ENCODE measurements at places on chromosomes 6 and 20.

DNA sequence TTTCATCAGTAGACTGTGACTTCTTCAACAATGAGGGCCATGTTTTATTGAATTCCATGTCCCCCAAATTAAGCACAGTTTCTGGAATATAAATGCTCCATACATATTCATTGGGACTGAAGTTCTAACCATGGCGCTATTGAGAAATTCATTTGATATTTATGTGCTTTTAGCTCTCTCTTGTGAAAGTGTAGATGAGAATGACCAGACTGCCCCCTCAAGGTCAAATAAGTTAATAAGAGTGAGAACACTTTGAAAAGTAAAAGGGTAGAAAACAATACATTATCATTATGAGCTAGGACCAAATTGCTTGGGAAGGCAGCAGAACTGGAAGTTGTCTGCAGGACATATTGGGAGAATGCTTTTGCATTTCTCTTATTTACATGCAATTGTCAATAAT, 597.9 kb downstream of the EPM2A start:
- no peak for DNase-seq

DNA sequence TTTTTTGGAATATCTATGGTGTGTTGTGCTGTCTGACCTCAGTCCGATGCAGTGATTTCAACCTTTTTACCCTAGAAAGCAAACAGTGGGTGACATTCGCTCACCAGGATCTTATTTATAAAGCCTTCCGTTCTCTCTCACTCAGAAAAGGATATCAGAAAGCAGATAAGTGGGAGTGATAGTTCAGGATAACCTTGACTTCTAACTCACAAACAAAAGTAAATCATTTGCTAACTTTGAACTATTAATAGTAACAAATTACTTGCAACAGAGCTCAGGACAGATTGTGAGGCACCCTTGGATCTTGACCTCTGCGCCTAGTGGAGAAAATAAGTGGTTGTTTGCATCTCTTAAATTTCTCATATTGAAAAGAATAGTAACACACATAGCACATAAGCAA, 637.1 kb upstream of the CITED2 start:
- DNase-seq, result no peak

DNA sequence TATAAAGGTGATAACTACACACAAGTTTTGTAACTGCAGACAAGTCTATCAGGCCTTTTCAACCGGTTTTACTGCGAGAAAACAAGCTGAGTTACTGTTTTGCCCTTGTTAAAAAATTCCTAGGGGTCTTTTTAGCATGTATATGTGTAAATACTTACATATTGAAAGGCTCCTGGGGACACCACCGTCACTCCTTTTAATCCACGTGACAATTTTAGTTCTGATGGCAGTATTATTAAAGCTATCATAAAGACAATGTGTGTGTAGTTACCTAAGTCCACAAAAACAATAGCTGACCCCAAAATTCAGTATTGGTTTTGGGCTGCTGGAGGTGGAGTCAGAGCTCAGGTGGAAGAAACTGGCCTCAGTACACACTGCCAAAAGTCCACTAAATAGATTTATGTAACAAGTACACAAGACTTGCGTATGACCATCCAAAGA, 41.3 kb upstream of the HFE start:
- no peak for DNase-seq

DNA sequence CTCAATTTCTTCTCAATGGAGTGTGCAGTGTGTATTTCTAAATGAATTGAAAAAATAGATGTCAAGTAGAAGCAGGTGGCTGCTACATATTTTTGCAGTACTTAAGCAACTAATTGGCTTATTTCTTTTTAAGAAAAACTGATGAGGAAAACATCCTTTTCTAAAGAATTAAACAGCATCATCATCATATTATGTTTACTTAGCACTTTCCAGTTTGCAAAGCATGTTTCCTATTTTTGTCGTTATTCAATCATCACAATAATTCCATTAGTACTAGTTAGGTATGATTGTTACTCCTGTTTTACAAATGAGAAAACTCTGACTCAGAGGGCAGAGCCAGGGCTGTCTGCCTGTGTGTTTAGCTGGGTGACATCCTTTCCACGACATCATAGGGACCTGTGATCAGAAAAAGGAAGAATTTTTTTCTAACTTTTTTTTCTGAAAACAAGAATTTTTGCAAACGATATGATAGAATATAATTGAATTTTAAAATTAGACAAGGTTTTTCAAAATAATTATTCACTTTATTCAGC, 22.7 kb upstream of the BMP6 start:
- DNase-seq, result no peak

DNA sequence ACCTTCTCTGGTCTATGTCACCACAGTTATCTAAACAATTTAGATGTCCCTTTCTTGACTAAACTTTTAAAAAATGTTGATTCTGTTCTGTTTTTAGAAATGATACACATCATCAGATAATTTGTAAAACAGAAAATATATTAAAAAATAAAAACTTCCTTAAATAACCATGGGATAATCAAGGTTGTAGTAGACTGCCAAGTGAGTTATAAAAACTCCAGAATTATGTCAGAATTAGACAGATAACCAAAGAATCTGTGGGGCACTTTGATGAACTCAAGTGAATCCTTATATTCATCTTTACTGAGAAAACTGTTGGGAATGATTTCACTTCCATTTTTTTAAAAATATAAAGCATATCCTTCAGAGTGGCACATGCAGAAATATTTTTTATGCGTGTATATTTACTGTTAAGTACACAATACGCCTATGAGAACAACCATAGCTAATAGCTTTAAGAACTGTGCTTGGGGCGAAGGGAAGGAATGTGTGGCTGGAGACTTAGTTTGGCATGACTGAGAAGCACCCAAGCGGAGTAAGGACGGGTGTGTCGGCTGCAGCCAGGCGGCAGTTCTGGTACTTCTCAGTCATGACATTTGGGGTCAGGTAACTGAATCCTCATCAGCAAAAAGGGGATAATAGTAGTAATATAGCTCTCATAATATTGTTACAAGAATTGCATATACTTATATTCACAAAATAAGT, 604.7 kb upstream of the CITED2 start:
- no peak for DNase-seq

- no peak for DNase-seq
Measured at GRCh38 chr6:46642928-46643751, 9.5 kb downstream of the CYP39A1 start.

DNA sequence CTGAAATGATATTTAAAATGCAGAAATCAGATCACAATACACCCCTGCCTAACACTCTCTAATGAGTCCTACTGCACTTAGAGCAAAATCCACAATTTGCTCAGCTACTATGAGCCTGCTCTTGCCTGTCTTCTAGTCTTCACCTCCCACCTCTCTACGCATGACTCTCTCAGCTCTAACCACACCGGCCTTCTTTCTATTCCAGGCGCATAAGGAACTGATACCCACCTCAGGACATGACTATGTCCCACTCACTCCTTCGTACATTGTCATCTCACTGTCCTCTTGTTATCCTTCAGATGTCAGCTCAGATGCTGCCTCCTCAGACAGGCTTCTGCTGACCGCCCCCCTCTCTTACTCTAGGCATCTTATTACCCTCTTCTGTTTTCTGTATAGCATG, 201.0 kb upstream of the FLRT3 start:
- no peak for DNase-seq

- DNase-seq, result no peak
Measured at GRCh38 chr6:16292432-16292831, 54.0 kb downstream of the GMPR start.

- DNase-seq, result no peak
Measured at GRCh38 chr6:166617359-166617758, 9.7 kb downstream of the RPS6KA2 start.

GRCh38 chr6:4670824-4671409, 105.3 kb upstream of the CDYL start:
- no peak for DNase-seq

DNA sequence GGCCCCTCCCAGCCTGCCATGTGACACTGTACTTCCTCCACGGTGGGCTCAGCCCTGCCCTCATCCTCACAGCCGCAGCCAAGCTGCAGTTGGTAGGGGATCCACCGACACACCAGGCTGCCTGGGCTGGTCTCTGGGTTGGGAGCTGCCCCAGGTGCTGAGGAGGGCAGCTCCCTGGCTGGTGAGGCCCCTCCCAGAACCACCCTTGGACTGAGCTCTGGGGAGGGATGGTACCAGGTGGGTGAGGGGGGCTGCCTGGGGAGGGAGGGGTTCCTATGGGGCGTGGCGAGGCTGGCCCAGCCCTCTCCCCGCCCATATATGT, 185 bp upstream of the TNFRSF6B start:
- DNase-seq, result no peak

DNA sequence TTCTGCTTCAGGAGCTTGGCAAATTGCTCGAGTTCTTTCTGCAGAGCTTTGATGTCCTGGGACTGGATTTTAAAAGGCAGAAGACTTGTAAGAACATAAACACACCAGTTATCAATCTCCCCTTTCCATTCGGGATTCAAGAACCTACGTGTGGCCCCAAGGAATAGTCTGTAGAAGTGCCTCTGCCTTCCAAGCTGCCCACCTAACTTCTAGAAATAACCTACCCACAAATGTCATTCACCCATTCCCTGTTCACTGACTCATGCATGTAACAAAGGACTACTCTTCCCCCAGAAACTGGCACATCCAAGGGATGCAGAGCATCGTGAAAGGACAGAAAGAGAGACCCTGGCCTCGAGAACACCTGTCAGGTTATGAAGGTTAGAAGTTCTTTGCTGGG, 4.5 kb downstream of the POU5F1 start:
- DNase-seq, result no peak

- no peak for DNase-seq
Measured at GRCh38 chr6:84460491-84460890, 233.0 kb upstream of the CEP162 start.

GRCh38 chr20:23151885-23152284, 65.8 kb upstream of the CD93 start:
- DNase-seq, result no peak

DNA sequence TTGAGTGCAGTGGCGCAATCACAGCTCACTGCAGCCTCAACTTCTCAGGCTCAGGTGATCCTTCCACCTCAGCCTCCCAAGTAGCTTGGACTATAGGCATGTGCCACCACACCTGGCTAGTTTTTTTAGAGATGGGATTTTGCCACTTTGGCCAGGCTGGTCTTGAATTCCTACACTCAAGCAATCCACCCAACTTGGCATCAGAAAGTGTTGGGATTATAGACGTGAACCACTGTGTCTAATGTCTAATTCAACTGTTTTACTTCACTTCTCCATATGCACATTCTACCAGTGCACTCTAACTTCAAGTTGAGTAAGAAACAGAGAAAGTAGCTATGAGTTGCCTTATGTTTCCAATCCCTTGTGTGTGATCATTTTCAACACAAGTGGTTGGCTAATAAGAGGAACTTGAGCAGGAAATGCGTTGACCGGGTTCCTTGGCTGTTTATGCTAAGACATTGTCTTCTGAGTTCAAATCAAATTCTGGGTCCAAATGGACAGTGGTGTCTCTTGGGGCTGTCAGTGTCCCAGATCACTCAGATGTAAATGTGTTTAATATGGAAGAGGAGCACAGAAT, 23.9 kb downstream of the ZNF337 start:
- no peak for DNase-seq

- DNase-seq, result no peak
Measured at GRCh38 chr20:60214901-60215815, 256.9 kb downstream of the CDH26 start.

- no peak for DNase-seq
Measured at GRCh38 chr20:60050193-60050947, 92.1 kb downstream of the CDH26 start.

- DNase-seq, result peak; percentile 28
Measured at GRCh38 chr20:57560554-57561355, at the start of gene PCK1. TSS of gene PCK1 (plus strand) at chr20:57561110. CDS start at chr20:57561412, 302 bp downstream.

DNA sequence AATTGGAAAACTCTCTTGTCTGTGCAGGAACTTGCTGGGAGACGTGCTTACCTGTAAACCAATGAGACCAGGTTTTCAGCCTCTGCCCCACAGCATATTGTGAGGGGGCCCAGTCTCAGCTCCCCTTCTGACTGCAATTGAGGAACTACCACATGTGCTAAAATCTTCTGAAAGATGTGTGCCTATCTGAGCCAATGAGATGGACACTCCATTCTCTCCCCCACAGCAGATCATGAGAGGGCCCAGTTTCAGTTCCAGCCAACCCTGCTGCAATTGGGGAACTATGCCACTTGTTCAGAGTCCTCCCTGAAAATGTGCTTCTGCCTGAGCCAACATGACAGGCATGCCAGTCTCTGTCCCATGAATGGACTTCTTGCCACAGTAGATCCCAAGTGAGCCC, 20.9 kb upstream of the PI3 start:
- peak; percentile 7 for DNase-seq

DNA sequence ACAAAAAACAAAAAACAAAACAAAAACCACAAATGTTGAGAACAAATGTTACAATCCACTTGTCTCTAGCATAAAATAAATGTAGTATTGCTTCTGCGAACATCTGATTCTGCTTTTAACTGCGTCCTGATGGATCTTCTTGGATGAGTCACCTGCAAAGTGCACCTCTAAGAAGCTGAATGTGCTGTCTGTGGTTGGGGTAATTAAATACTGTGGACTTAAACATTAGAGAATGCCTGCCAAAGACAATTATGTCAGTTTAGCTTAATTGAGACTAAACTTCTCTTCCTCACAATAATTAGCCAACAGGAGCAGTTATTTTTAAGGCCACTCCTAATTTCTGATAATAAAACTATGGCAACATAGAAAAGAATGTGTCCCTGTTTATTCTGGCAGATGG, 253.4 kb downstream of the PHACTR1 start:
- DNase-seq, result no peak

- no peak for DNase-seq
Measured at GRCh38 chr20:53579581-53580375, 13.9 kb downstream of the ZNF217 start.

- no peak for DNase-seq
Measured at GRCh38 chr20:38501858-38502436, 29.3 kb downstream of the RALGAPB start.

GRCh38 chr6:143325379-143326140, 124.9 kb downstream of the ADAT2 start:
- no peak for DNase-seq

GRCh38 chr6:87939776-87940175, 107.9 kb upstream of the SPACA1 start:
- no peak for DNase-seq

DNA sequence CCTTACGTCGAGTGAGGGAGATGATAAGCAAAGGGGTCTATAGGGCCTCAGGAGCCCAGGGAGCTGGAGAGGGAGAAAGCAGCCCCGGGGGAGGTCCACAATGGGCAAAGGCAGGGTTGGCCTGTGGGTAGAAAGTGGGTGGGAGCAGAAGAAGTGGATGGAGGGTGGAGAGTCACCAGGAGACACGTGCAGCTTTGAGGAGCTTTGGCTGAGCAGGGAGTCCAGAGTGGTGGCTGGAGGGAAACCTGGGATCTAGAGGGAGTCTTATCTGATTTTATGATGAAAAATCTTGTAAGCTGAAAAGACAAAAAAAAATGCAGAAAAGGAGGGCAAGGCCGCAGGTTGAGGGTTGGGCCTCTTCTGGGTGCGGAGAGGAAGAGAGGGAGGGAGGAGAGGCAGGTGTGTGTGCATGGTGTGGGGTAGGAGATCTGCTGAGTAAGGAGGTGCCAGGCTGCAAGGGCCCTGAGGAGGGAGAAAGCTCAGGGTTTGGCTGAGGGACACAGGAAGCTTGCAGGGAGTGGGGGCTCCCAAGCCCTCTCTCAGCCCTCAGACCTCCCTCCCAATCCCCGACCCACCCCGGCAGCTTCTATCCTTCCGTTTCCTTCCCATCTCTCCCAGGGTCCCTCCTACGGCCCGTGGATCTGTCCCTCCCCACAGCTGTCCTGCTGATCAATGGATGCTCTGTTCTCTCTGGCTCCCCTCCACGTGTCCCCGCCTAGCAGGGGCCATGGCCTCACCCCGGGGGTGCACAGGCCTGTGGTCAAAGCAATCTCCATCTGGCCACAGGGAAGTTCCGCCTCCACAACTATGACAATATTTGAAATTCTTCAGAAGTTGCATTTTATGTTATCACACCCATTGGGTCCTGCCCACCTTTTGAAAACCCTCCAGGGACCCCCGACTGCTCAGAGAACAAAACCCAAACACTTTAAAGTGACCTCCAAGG, 17.1 kb upstream of the BPI start:
- peak; percentile 28 for DNase-seq

Measured in muscle of arm (tissue), 14 donors.